GM23248 (cell line): ENCODE measurements at places on chromosomes 16 and 17. TPM values are rescaled to one million over a fixed set of nuclear protein-coding genes. Genes with fewer than 3 reads are reported as not detected.

GRCh38 chr16:56246051-56246817 is 54.9 kb downstream of the GNAO1 start:
- H3K36me3 ChIP-seq = no peaks in the 10 kb centered on the region
- DNase-seq = peak; percentile 23
- no peak overlapping the region for H3K4me3 ChIP-seq
- no peak overlapping the region for H3K27ac ChIP-seq
- H3K4me1 ChIP-seq = 0 out of 2 replicates have a peak, but pooled peaks cover 4% of the 10 kb centered on the region
- H3K27me3 ChIP-seq = no peaks in the 10 kb centered on the region

DNA sequence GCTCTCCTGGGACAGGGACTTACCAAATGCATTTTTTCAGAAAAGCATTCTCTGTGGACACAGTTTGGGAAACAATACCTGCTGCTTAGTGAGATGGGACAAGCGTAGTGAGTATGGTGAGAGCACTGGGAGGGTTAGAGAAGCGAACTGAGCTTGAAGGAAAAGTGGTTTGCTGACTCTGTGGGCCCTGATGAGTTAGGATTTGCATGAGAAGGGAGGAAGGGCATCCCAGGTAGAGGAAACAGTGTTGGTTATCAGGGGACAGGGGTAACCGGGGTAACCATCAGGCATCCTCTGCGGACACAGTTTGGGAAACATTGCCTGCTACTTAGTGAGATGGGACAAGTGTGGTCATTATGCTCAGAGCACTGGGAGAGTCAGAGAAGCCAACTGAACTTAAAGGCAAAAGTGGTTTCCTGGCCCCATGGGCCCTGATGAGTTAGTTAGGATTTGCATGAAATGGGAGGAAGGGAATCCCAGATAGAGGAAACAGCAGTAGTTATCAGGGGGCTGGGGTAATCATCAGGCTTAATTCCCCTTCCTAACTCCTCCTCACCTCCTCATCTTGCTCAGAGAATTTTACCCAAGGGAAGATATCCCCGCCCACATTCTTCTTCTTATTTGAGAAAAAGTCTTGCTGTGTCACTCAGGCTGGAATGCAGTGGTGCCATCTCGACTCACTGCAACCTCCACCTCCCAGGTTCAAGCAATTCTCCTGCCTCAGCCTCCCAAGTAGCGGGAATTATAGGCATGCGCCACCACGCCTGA is 319.3 kb downstream of the RBFOX1 start:
- H3K4me1 ChIP-seq = no peaks in the 10 kb centered on the region
- no peaks in the 10 kb centered on the region for H3K36me3 ChIP-seq
- H3K4me3 ChIP-seq = no peak overlapping the region
- no peak overlapping the region for H3K27ac ChIP-seq
- H3K27me3 ChIP-seq = no peaks in the 10 kb centered on the region
- no peak for DNase-seq

DNA sequence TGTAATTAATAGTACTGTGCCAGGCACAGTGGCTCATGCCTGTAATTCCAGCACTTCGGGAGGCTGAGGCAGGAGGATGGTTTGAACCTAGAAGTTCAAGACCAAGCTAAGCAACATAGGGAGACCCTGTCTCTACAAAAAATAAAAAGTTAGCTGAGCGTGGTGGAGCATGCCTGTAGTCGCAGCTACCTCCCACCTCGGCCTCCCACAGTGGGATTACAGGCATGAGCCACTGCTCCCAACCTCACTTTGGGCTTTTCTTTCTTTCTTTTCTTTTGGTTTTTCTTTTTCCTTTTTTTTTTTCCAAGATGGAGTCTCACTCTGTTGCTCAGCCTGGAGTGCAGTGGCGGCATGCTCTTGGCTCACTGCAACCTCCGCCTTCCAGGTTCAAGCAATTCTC is 137.8 kb downstream of the MRM1 start:
- H3K36me3 ChIP-seq = no peaks in the 10 kb centered on the region
- H3K27ac ChIP-seq = no peak overlapping the region
- H3K4me3 ChIP-seq = no peak overlapping the region
- H3K27me3 ChIP-seq = peaks cover 3% of the 10 kb centered on the region
- no peak for DNase-seq

GRCh38 chr16:68360547-68360946 is 49.7 kb downstream of the PRMT7 start:
- no peaks in the 10 kb centered on the region for H3K36me3 ChIP-seq
- H3K27me3 ChIP-seq = no peaks in the 10 kb centered on the region
- no peak overlapping the region for H3K4me3 ChIP-seq
- H3K27ac ChIP-seq = no peak overlapping the region
- no peak for DNase-seq

DNA sequence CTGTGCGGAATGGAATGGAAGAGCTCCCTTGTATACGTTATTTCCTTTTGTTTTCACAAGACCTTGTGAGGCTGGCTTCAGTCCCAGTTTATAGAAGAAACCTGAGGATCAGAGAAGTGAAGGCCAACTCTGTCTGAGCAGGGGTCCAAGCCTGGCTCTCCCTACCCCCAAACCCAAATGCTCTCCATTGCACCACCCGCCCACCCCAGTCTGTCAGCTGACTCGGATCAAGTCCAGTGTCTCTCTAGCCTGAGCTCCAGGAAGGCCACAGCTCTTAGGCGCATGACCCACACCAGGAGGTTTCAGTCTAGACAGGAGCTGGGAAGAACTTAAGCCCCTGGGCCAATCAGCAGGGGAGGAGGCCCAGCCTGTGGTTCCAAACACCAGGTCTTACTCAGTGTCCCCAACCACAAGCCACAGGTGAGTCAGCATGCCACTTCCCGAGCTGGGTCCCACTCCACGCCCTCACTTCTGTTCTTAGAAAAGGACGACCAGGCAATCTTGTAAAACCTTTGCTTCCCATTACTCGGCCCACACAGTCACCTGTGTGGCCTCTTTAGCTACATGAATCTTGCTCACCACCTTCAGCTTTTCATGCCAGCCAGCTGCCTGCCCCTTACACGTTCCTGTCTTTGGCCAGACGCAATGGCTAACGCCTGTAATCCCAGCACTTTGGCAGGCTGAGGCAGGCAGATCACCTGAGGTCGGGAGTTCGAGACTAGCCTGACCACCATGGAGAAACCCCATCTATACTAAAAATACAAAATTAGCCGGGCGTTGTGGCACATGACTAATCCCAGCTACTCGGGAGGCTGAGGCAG is 27.8 kb downstream of the TK2 start:
- no peaks in the 10 kb centered on the region for H3K27me3 ChIP-seq
- H3K27ac ChIP-seq = peak overlapping the region; percentile 35
- H3K36me3 ChIP-seq = no peaks in the 10 kb centered on the region
- H3K4me1 ChIP-seq = peaks cover 22% of the 10 kb centered on the region

IKZF3 gene
- not detected in 2 replicates for total RNA-seq

GRCh38 chr17:79414063-79414792 is 196.6 kb downstream of the RBFOX3 start:
- peaks cover 25% of the 10 kb centered on the region for H3K27me3 ChIP-seq
- no peak for DNase-seq
- H3K27ac ChIP-seq = no peak overlapping the region

GRCh38 chr17:47829870-47830269 is 1.5 kb downstream of the MRPL10 start:
- peak overlapping the region; percentile 86; the same call in 1 of the 2 replicates for H3K4me3 ChIP-seq
- no peaks in the 10 kb centered on the region for H3K27me3 ChIP-seq
- no peak for DNase-seq
